ENCODE measurements at places on chromosomes 16 and 17. TPM values are rescaled to one million over a fixed set of nuclear protein-coding genes. Genes with fewer than 3 reads are reported as not detected.

GRCh38 chr16:30567991-30568638, 3.4 kb downstream of the ZNF688 start:
- no peaks in the 10 kb centered on the region for H3K27me3 ChIP-seq
- no peak overlapping the region for H3K4me3 ChIP-seq

Gene KRT10
- total RNA-seq: 43.6 TPM

Gene PDPK1
- 40.4 TPM for total RNA-seq

Gene FAM171A2
- total RNA-seq: 58.0 TPM

DNA sequence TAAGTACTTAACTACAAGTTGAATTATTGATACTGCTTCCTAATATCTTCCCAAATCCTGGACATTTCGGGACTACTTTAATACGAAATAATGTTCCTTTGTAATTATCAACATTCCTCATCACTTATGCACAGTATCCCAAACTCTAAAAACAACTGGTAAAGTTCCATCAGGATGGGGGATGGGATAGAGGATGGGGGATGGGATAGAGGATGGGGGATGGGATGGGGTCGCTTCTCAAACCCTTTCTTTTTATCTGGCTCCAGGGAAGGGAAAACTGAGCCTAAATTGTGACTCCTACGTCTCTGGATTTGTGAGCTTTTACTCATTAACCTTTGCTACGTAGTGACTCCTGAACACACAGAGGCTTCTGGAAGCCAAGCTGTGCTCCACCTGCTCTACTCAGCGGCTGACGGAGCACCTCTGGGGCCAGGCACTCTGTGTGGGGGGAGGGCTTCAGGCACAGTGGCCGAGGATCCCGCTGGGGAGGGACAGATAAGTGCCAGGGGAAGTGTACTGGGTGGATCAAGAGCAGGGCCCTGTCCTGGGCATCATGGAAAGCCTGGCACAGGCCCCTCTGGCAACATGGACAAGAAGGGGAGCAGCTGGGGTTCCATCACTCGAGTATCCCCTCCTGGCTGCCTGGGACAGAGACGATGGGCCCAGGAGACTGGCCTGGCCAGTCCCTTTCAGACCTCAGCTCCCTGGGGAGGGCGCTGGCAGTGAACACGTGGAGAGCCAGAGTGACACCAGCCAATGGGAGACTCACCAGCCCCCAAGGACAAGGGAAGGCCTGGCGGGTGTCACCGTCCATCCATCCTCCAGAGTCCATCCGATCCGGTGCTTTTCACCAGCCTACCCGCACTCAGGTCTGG, 56.2 kb downstream of the PGS1 start:
- no peaks in the 10 kb centered on the region for H3K4me1 ChIP-seq
- no peak overlapping the region for H3K4me3 ChIP-seq
- no peak for DNase-seq
- no peak overlapping the region for H3K27ac ChIP-seq
- H3K27me3 ChIP-seq: peaks cover 6% of the 10 kb centered on the region

- peak overlapping the region; percentile 59 for H3K4me3 ChIP-seq
- DNase-seq: no peak
- peaks cover 4% of the 10 kb centered on the region for H3K36me3 ChIP-seq
- H3K27ac ChIP-seq: no peak overlapping the region
Observed at GRCh38 chr16:2150418-2151187, 2.2 kb downstream of the RAB26 start.

GRCh38 chr17:37315601-37316000, 60.2 kb upstream of the C17orf78 start:
- H3K4me1 ChIP-seq: peaks cover 1% of the 10 kb centered on the region
- no peaks in the 10 kb centered on the region for H3K27me3 ChIP-seq
- no peak overlapping the region for H3K4me3 ChIP-seq
- no peak overlapping the region for H3K27ac ChIP-seq
- peaks cover 20% of the 10 kb centered on the region for H3K36me3 ChIP-seq
- no peak for DNase-seq

Gene KPNB1
- 302 TPM for total RNA-seq

DNA sequence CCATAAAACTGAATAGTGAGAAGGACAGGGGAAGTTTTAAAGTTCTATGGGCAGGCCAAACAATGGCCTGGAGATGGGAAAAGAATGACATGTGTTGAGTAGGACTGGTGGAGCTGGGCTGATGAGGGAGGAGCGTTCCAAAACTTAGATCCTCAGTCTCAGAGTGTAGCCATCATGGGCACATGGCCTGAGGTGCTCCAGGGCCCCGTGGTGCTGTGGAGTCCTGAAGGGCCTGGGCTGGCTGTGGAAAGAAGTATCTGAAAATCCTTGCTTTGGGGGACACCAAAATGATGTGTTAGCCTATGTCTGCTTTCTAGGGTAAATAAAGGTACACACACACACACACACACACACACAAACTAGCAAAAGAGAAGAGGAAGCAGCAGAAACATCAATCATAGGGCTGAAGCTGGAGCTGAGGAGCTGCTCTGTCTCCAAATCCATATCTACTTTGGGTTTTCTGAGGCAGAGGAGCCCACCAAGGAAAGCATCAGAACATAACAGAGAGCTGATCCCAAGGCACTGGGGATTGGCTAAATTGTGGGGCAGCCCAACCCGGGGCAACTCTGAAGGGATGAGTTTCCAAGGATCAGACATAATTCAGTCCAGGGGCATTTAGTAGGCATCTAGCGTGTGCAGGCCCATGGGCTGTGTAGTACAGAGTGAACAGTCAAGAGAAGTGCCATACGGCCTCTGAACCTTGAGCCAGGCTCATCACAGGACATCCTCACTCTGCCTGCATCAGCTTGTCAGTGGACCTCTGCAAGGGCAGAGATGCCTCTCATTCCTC, 85.2 kb downstream of the C16orf78 start:
- H3K4me3 ChIP-seq: no peak overlapping the region
- H3K27me3 ChIP-seq: peaks cover 48% of the 10 kb centered on the region
- peak; percentile 21 for DNase-seq
- no peak overlapping the region for H3K27ac ChIP-seq
- no peaks in the 10 kb centered on the region for H3K36me3 ChIP-seq

DNA sequence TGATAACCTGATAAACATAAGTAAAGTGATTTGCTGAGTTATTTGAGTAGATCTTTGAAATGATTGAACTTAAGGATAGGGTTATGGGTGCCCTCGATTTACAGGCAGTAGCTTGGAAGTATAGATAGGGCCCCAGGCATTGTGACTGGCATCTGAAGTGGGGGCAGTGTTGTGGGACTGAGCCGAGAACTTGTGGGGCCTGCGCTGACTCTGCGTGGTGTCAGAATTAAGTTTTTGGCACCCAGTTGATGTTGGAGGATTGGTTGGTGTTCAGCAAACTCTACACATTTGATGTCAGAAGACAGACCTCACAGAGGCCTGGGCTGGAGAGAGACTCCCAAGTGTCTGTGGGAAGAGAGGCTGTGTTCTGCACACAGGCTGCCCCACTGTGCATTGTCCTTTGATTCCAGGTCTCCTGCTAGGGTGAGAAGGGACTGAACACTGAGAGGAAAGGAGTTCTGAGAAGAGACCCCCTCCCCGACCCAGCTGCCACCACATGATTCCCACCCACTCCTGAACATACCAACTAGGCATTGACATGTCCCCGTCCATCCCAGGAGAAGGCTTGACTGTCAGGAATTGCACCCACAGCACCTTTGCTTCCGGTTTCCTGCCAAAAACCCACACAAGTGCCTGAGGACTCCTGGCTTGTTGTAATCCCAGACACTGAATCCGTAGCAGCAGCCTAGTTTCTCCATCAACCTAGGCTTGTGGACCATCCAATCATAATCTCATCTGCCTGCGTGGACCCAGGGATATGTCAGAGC, 4.5 kb downstream of the ZNF267 start:
- no peaks in the 10 kb centered on the region for H3K27me3 ChIP-seq
- no peak overlapping the region for H3K4me3 ChIP-seq
- H3K4me1 ChIP-seq: peaks cover 29% of the 10 kb centered on the region
- H3K36me3 ChIP-seq: peaks cover 2% of the 10 kb centered on the region
- peak overlapping the region; percentile 17 for H3K27ac ChIP-seq

DNA sequence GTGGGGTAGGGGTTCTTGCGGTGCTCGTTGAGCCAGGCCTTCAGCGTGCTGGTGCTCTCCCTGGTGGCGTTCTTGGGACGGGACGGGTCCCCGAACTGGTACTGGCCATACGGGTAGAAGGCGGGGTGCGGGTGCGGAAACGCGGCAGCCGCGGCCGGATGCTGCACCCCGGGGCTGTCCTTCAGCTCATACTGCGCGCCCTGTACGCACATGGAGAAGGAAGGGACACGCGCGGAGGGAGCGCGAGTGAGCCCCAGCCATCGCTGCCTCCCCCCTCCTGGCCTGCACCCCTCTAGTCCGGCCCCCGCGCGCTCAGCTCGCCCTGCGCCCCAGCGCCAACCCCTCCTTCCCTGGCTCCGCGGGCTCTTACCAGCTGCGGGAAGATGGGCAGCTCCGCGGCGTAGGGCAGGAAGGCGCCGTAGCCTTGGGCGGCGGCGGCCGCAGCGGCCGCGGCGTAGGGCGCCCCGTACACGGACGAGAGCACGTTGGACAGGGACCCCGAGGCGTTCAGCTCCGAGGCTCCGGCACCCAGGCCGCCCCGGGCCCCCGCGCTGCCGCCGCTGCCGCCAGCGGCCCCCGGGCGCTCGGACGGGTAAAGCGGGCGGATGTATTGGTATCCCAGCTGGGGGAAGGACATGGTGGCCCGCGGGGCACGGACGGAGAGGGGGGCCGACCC, 1.0 kb downstream of the IRX3 start:
- H3K4me3 ChIP-seq: peak overlapping the region; percentile 95
- peaks cover 74% of the 10 kb centered on the region for H3K27me3 ChIP-seq
- peak overlapping the region; percentile 96 for H3K27ac ChIP-seq
- peaks cover 35% of the 10 kb centered on the region for H3K4me1 ChIP-seq
